ENCODE measurements at places on chromosomes 11 and 22.

DNA sequence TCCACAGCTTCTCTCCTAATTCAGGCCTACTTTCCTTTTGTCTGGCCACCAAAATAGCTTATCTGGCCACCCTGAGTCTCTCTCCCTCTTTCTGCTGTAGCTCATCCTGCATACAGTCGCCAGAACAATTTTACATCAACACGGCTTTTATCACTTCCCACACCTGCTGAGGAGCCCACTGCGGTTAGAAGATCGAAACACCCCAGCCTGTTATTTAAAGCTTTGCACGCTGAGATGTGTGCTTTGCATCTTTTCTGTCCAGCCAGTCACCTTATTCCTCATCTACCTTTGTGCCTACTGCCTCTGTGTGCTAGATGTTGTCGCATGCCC lies 96.0 kb downstream of the COMMD9 start:
- DNase-seq, result no peak

- DNase-seq, result no peak
Observed at GRCh38 chr22:36775586-36775963, 344 bp downstream of the IFT27 start.

DNA sequence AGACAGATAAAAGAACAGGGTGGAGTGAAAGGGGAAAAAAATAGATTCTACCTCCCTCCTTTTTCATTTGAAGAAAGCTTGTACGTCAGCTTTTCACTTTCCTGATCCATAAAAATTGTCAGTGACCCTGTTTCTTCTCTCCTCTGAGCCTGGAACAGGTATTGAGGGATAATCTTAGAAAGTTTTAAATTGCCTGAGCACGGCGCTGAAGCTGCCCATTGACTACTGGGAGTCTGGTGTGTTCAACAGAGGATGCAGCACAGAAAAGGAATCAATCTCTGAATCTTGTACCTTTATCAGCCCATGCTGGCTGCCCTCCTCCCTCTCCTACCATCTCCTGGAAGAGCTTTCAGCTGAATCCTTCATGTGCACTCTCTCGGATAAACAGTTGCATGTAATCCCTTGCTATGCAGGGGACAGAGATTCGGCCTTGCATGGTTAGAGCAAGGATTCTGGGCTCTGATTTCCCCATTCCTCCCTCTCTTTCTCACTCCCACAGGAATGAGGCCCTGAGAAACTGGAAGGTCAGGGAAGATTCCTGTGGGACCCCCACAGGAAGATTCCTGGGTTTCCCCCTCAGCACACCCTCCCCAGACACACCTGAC lies 162.4 kb upstream of the SYN3 start:
- no peak for DNase-seq

GRCh38 chr22:46029574-46030200 lies 52.7 kb upstream of the WNT7B start:
- no peak for DNase-seq

DNA sequence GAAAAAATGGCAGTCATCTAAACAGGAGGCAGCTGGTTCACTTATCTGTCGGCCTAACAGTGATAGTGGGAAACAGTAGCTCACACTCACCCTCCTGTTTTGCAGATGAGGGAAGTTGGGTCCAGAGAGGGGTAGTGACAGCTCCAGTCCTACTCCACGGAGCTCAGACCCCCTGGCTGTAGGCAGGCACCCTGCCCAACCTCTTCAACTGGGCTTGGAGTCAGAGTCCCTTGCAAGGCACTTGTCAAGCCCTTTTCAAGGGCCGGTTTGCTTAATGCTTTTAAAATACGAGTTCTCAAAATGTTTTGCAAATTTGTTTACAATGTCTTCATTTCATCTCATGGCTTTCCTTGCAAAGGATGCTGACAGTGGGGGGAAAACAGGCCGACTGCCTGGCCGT lies 75.1 kb downstream of the BMAL1 start:
- no peak for DNase-seq

GRCh38 chr11:67670316-67671210 lies 3.9 kb downstream of the ALDH3B2 start:
- DNase-seq, result no peak

DNA sequence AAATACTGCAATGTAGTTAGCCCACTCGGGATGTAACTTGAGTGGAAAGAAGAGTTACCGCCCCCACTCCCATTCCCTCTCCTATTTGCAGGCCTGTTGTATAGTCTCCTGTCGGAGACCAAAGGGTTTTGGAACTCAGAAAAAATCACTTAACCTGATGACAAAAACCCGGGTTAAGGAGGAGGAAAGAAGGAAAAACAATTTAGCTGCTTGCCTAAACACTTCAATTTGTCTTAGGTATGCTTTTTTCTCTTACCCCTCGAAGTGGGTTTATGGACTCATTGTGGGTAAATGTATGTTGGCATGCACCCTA lies 2.2 kb downstream of the YAP1 start:
- DNase-seq, result no peak

GRCh38 chr22:42178910-42179519 lies 48.4 kb upstream of the CYP2D6 start:
- no peak for DNase-seq

DNA sequence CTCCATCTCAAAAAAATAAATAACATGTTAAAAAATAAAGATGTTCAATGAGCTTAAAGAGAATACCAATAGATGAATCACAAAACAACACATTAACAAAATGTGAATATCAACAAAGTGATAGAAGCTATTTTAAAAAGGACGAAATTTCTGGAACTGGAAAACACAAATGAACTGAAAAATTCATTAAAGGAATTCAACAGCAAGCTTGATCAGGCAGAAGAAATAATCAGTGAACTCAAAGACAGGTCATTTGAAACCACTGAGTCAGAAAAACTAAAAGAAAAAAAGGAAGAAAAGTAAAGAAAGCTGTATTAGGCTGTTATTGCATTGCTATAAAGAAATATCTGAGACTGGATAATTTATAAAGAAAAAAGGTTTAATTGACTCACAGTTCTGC lies 7.0 kb upstream of the MTMR2 start:
- DNase-seq, result no peak

- no peak for DNase-seq
Observed at GRCh38 chr11:125229916-125230315, 65.4 kb downstream of the PKNOX2 start.

GRCh38 chr11:129743112-129743815 lies 72.4 kb upstream of the TMEM45B start:
- no peak for DNase-seq

DNA sequence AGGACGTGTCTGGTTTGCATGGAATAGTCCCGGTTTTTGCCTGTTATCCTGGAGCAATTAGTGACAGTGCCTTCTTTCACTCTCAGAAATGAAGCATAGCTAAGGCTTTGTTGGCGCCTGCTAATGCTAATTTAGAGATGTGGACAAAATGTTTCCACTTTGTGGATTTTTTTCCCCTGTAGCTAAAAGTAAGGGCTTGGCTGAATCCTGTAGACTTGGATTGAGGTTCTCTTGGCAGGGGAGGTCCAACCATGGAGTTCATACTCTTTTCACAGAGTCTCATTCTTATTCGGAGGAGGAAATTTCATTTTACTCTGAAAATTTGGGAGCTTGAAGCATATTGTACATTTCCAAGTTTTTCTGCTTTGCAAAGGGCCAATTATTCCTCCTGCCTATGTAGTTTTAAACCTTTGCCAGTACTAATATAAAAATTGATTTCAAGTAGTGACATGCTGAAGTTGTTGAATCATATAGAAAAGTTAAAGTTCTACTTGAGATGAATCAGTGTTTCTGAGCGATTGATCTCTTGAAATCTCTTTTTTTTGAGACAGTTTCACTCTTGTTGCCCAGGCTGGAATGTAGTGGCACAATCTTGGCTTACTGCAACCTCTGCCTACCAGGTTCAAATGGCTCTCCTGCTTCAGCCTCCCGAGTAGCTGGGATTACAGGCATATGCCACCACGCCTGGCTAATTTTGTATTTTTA lies 20.0 kb downstream of the PPFIA1 start:
- DNase-seq, result no peak

GRCh38 chr11:128365044-128365443 lies 222.3 kb downstream of the ETS1 start:
- DNase-seq, result no peak

GRCh38 chr11:102316346-102316904 lies 859 bp upstream of the BIRC3 start:
- no peak for DNase-seq

- no peak for DNase-seq
Observed at GRCh38 chr11:87897071-87897470, 278.2 kb downstream of the RAB38 start.

GRCh38 chr11:70545610-70545912 lies 147.2 kb downstream of the CTTN start:
- DNase-seq, result no peak

GRCh38 chr11:95338430-95338991 lies 107.5 kb upstream of the SESN3 start:
- DNase-seq, result peak; percentile 50

GRCh38 chr11:65651589-65652510 lies 10.9 kb downstream of the RELA start:
- DNase-seq, result no peak

DNA sequence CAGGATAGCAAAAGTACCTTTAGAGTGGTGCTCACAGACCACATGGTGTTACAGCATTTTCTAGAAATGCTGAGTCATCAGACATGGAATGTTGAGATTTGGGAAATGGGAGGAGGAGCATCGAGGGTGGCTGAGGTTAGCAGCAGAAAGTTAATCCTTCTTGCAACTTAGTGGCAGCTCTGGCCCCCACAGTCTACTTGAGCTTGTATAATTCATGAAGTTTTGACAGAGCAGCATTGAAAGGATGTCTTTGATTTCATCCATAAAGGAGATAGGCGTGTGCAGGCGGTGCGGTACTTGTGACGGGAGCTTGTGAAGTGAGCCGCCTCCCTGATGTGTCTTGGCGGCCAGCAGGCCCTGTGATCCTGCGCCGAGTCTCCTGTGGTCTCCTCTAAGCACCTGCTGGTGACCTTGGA lies 330.5 kb downstream of the TBC1D22A start:
- no peak for DNase-seq

- no peak for DNase-seq
Observed at GRCh38 chr22:29388759-29389090, 355 bp upstream of the AP1B1 start.

GRCh38 chr11:25860677-25861450 lies 471.1 kb upstream of the ANO3 start:
- DNase-seq, result peak; percentile 21

DNA sequence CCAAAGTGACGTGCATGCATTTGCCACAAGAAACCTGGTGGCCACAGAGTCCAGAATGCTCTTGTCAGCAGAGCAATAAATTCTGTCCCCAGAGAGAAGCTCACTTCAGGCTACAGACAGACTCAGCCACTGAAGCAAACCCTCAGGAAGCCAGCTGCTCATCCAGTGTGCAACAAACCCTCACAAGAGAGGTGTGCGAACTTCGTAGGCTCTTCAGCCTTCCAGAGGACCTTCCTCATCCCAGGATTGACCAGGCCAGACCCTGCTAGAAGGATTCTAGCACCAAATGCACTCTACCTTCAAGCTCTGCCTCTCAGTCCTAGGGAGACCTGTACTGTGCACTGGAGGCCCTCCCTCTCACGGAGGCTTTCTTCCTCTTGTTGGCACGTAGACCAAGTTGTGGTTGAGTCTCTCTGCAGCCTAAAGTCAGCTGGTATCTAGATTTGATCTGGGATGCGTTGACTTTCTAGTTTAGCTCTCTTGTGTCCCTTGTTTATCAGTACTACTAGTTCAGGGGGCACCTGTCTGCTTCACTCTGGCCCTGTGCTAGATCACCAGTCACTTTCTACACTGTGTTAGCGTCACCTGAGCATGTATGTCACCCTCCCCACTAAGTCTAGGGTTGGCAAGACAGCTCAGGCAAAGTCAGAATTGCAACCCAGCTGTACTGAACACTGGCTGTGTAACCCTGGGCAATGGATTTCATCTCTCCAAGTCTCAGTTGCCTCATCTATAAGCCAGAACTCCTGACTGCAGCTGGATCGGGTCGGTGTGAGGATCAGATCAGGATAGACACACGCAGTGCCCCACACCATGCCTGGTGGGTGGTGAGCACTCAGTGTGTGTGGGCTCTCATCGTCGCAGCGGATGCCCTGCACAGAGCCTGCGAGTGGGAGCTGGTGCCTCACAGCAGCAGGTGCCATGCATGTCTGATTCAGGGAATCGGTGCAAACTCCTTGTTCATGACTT lies 22.1 kb upstream of the TMPRSS13 start:
- peak; percentile 63 for DNase-seq

DNA sequence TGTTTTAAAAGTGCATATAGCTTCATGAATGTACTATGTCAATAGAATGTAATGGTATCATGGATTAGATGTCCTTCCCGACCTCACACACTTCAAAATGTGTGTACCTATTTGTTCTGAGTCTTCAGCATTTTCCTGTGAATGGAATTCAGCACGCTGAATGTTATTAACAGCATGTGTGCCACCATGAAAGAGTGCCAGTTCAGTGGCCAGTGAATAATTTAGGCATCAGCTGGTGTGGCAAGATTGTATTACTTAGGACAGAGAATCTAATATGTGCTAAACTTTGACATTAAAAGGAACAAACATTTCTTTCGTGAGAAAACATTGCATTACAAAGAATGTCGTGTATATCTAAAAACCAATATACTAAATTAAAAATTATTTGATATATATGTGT lies 46.4 kb downstream of the HIPK3 start:
- no peak for DNase-seq
